ENCODE measurements at places on chromosomes 7 and 10.

DNA sequence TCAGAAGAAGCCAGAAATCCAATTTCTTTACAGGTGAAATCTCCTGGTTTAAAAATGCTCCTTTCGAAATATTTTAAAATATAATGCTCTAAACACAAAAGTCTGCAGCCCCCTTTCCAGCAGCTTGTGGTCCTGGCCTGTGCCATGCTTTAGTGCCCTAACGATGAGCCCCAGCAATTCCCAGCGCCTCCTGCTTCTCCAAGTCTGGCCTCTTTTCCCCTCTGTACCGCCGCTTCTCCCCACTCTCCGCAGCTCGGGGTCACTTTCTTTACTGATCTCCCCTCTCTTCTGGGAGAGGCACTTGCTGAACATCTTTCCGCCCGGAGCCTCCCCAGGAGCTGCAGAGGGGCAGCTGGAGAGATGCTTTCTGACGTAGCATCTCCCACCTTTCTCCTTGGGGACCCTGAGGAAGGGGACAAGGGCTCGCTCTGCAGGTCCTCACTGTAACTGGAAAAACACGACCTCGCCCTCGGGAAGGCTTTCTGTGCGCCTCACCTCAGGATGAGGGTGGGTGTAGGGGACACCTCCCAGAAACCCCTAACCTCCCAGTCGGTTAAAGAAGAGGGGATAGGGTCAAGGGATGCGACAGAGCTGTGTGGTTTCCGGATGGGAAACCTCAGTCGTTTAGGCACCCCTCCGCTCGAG, 565 bp upstream of the INA start:
- DNase-seq, result no peak

DNA sequence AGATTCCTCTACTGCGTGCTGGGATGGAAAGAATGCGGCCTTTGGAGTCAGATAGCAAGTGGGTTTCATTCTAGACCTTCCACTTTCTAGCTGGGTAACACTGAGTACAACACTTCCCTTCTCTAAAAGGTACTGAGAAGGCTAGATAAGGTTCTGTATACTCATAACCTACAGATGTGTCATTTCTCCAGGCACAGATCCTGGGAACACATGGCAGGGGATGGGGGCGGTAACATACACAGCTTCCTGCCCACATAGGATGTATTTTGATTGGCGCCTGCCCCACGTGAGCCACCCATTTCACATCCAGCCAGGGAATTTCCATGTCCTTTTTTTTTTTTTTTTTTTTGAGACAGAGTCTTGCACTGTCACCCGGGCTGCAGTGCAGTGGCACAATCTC, 31.8 kb downstream of the KLRG2 start:
- no peak for DNase-seq

- no peak for DNase-seq
These were observed 318.6 kb downstream of the TCERG1L start for GRCh38 chr10:130992802-130993523.

DNA sequence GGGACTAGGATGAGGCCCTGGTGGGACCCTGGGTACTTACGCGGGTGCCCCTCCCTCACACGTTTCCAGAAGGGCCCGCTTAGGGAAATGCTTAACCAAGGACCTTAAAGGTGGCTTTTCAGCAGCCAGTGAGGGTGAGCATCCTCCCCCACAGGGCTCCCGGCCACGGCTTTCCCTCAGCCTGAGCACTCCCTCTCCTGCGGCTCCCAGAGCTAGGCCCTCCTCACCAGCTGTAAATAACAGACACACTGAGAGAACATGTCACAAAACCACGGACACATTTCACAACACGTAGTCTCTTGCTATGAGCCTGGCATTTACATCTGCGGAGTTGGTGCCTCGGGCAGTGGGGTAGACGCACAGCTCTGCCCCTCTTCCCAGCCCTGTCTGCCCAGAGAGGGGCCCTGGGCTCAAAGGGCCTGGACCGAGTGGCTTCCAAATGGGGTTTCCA, 25.2 kb downstream of the GRID1 start:
- DNase-seq, result no peak

DNA sequence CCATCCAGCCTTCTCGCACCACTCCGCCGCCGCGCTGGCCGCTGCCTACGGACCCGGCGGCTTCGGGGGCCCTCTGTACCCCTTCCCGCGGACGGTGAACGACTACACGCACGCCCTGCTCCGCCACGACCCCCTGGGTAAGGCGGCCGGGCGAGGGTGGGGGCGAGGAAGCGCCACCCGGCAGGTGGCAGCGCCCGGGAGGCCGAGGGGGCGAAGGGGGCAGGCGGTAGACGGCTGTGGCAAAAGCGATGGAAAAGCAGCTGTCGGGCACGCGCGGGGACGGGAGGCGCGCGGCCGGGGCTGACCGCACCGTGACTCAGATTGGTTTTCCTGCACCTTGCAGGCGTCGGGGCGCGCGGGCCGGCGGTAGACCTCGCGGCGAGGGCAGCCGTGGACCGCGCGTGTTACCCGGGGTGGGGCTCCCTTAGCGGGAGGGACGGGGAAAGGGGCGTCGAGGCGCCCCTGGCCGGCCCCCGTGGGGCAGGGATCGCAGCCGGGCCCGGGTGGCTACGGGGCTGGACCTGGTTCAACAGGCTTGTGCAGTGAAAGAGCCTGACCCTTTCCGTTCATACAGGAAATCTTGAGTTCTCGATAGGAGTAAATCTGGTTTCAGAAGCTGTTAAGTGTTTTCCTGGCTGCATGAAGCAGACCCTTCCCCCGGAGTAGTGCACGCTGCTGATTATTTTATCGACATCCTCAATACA, 608 bp downstream of the HHEX start:
- DNase-seq, result peak; percentile 62

DNA sequence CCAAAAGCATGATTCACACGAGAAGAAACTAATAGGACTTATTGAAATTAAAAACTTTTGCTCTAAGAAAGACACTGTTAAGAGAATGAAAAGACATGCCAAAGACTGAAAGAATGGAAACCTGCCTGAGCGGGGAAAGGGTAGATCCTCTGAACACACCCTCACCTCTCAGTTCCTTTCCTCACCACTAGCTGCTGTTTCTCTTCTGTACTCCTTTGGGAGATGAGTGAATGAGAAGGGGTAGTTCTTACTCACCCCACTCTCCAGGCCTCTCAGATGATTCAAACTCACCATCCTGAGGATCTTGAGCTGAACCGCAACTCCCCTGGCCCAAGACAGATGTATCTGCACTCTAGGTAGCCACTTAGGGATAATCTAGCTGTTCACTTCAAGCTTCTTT, 41.9 kb downstream of the IQUB start:
- no peak for DNase-seq

GRCh38 chr7:42854571-42855118, 57.2 kb downstream of the C7orf25 start:
- no peak for DNase-seq

DNA sequence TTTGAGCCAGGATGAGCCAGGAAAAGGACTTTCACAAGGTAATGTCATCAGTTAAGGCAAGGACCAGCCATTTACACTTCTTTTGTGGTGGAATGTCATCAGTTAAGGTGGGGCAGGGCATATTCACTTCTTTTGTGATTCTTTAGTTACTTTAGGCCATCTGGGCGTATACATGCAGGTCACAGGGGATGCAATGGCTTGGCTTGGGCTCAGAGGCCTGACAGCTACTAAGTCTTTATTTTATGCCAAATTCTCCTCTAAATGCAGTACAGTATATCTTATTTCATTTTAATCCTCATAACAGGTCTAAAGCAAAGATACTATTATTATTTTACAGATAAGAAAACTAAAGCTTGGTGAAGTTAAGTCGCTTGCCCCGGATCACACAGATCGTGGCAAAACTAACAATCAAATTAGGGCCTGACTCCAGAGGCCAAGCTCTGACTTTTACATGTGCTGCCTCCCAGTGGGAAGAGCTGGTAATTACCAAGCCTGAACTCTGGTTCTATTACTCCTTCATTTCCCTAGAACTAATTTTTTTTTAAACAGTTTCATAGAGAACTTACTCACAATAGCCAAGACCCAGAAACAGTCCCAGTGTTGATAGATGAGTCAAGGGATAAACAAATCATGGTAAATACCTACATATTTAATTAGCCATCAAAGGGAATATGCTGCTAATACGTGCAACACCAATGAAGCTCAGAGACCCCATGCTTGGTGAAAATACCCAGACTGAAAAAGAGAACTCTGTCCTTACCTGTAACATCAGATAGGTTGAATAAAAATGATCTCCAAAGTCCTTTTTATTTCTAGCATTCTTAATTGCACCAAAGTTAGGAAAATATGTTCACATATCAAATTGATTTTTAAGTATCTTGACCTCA, 35.4 kb downstream of the C7orf25 start:
- peak; percentile 20 for DNase-seq

DNA sequence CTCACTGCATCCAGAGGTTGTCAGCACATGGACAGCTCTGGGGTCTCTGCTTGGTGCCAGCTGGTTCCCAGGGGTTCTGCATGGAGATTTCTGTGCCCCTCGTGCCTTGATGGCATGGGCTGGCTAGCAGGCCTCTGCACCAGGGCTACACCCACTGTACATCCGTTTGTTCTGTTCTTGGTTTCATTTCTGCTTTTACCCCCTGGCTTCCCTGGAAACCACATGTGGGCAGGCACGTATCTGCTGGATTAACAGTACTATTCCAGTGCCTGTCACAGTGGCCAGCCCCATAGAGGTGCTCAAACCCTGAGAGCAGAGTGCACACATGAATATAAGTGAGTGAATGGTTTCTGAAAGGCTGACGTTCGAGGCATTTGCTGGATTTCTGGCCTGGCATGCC, 207.2 kb upstream of the GPR26 start:
- no peak for DNase-seq

- no peak for DNase-seq
These were observed 594.3 kb downstream of the REEP3 start for GRCh38 chr10:64115471-64115870.

DNA sequence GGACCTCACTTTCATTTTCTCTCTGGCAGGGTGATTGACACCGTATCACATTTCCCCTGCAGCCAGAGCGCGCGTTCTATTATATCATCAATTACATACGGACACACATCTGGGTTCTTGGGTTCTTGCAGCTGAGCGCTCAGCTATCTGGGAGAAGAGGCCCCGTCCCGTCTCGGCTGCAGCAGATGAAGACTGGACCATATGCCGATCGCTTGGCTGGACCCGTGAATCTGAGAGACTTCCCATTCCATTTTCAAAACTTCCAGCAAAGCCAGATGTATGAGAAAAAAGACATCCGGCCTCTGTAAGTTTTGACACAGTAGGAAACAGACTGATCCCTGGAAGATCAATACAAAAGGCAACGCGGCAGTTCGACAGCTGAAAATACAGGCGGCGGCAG, 99.8 kb downstream of the JCAD start:
- no peak for DNase-seq

DNA sequence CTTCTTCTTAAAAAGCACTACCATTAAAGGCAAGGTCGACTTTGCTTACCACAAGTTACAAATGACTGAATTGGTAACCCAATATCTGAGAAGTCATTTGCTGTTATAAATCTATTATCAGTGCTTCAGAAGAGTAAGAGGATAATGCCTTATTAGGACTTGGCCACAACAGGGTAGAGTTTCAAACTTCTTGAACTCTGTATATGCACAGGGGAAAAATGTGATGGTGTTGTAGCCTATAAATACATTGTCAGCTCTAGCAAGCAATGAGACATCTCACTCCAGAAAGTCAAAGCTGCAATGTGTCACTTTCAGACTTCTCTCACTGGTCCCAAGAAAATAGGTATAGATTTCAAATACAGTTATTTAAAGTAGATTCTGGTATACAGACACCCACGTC, 9.3 kb downstream of the TFEC start:
- DNase-seq, result no peak

DNA sequence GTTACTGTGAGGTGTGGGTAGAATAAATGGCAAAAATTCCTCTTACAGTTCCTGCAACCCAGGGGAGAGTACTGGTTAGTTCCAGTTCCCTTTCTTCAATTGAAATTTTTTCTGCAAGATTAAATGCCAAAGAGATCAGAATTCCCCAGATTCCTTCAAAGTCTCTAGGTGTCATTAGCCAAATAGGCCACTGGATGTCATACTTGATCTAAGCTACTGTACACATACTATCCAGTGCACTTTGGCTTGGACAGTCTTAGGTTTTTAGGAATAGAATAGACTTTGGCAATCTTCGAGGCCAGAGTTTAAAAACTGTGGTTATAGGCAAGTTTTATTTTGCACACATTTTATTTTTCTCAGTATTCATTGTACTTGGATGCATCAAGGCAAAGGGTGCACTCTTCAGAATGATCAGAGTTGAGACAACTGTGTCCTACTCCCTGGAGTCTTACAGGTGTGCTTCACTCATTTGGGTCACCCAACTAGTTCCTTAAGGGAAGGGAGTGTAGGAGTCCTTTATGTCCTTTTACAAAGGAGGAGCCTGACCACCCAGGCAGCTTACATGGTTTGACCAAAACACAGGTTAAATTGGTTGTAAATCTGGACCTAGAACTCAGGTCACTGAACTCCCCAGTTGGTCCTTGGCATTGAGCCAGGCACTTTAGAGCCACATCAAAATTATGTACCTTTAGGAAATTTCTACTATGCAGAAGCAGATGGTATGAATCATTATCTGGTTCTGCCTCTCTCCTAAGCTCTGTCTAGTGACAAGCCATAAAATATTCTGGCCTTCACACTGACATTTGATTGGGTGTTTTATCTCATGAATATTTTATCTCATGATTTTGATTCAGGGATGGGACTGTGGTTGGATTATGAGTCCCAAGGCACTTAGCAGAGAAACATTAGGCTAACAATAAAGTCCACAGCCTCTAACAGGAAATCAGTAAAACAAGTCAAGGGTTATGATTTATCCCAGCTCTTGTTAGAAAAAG, 49.5 kb downstream of the ASAH2B start:
- no peak for DNase-seq

GRCh38 chr7:20193242-20193777, 23.9 kb downstream of the MACC1 start:
- DNase-seq, result no peak

Data from activated gamma-delta T cell treated with Interleukin-2 at 50 U/mL for 16 hours (primary cell).